ENCODE measurements at places on chromosomes 1 and 21.

DNA sequence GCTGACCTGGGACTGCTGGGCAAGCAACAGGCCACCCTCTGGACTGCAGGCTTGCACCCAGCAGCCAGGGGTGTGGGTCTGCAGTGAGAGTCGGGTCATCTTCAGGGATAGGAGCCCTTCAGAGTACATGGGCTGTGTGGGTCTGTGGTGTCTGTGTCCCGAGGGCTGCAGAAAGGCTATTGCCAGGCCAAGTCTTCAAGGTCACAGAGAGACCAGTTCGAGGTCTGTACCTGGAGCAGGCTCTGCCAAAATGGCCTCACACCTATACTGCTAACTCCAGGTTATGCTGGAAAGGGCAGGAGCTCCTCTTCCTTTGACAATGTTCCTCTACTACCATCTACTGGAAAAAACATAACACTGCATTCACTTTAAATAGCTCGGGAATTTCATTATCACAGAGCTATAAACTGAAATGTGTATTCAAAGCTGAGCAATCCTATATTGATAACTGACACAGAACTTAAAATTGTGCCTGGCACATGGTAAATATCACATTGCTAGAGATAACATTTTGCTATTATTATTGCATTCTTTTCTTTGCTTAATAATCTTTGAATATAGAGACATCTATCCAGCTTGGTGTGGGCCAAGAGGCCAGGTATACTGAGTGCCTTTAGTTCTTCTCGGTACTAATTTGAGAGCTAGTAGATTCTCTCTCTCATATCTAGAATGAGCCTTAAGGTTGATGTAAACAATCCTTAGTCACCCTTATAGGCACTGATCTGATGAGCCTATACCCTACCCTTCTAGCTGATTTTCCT, 6.9 kb upstream of the DNAH14 start:
- DNase-seq: peak; percentile 13

DNA sequence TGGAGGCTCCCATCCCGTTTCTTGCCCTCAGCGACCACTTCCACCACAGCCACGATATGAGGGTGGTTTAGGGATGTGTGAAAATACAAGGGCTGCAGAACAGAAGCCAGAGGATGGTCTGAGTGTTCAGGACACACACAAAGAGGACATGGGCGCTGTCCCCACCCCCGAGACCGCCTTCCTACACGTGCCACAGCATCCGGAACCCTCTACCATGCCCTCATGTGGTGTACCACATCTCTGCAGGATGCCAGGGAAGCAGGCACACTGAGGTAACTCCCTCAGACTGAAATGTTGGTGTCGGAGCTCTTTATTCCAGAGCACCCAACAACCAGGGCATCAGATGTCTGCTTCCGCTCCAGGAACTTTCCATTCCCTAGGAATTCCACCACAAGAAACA, 23.1 kb downstream of the NPHP4 start:
- DNase-seq: no peak

DNA sequence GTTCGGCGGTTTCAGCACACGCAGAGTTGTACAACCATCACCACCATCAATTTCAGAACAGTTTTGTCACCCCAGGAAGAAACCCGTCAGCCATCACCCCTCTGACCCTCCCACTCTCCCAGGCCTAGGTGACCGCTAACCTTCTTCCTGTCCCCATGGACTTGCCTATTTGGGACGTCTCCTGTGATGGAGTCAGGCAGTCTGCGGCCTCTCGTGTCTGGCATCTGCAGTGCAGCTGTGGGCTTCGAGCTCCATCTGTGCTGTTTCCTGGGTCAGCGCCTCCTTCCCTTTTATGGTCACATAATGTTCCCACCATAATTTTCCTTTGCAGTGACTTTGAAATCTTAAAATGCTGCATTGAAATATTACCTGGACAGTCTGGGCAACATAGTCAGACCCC, 24.4 kb downstream of the SLC45A1 start:
- no peak for DNase-seq

- no peak for DNase-seq
Measured at GRCh38 chr21:37273911-37274690, 7.0 kb upstream of the VPS26C start.

DNA sequence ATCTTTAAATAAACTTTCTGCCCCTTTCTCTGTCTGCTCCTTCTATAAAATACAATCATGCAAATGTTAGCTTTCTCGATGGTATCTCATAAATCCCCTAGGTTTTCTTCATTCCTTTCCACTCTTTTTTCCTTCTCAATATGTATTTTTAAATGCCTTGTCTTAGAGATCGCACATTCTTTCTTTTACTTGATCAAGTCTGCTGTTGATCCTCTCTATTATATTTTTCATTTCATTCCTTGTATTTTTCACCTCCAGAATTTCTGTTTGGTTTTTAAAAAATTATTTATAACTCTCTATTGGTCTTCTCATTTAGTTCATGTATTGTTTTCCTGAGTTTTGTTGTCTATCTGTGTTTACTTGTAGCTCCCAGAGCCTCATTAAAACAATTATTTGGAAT, 36.0 kb downstream of the TNFSF4 start:
- DNase-seq: no peak
